ENCODE measurements at places on chromosomes 7 and 10.

GRCh38 chr7:141386881-141387280 lies 164.3 kb upstream of the AGK start:
- no peak for DNase-seq

GRCh38 chr7:45007571-45008328 lies 7.7 kb downstream of the CCM2 start:
- no peak for DNase-seq

DNA sequence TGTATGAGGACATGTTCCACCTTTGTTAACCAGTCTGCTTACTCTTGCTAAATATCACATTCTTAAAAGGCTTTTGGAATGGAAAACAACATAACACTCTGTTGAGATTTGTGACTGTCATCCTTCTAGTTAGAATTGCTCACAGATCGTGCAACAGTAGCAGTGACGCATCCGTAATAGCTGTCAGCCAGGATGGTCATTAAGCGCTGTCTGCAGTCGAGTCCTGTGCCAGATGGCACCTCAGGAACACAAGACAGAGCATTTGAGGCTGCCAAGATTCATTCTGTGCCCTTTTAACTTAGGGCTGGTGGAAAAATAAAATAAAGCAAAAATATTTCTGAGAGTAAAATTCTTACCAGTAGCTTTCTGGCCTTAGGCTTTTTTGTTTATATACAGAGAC lies 348.6 kb downstream of the ANKRD7 start:
- DNase-seq: no peak

GRCh38 chr7:108012499-108013430 lies 9.8 kb upstream of the LAMB1 start:
- DNase-seq: no peak

GRCh38 chr10:100996678-100997359 lies 2.8 kb upstream of the LZTS2 start:
- DNase-seq: no peak

Measured in GM06990 (cell line).